AML-193 (cell line): ENCODE measurements at places on chromosomes 13 and 19.

- DNase-seq = no peak
Measured at GRCh38 chr13:74070513-74070912, 63.7 kb downstream of the KLF12 start.

DNA sequence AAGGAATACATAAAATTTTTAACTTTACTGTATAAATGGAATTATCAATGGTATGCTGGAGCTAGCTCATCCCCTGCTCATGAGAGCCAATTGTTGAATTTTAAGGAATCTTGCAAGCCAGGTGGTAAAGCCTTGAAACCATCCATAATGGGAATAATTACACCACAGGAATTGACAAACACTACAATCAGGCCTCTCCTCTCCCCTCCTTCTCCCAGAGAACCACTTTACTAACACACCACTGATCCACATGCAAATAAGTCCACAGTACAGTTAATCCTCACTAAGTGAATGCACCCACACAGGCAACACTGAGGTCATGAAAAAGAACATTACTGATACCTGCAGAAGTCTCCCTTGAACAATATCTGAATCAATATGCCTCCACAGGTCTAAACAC is 140.5 kb downstream of the KLF12 start:
- no peak for DNase-seq

DNA sequence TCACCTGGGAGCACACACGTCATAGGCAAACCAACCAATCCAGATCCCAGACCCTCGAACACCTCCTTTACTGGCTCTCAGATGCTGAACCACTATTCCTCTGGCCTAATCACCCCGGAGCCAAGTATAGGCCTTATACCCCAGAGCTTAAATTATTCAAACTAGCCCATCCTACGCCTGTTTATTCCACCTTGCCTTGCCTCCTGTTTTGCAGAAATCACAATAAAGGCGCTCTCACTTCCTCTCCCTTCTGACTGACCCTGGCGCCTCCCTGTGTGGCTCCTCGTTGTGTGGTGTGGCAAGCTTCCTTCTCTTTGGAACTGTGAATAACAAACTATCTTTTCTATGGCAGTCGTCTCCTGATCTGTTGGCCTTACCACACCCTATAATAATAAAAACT is 354.9 kb downstream of the ENOX1 start:
- no peak for DNase-seq

GRCh38 chr13:97849305-97849704 is 104.2 kb upstream of the IPO5 start:
- DNase-seq = peak; percentile 16

GRCh38 chr13:99969453-99969918 is 2.1 kb downstream of the ZIC5 start:
- no peak for DNase-seq

- no peak for DNase-seq
Measured at GRCh38 chr13:28531845-28532387, 37.0 kb upstream of the FLT1 start.

- no peak for DNase-seq
Measured at GRCh38 chr19:47241919-47242577, 11.0 kb upstream of the BBC3 start.

DNA sequence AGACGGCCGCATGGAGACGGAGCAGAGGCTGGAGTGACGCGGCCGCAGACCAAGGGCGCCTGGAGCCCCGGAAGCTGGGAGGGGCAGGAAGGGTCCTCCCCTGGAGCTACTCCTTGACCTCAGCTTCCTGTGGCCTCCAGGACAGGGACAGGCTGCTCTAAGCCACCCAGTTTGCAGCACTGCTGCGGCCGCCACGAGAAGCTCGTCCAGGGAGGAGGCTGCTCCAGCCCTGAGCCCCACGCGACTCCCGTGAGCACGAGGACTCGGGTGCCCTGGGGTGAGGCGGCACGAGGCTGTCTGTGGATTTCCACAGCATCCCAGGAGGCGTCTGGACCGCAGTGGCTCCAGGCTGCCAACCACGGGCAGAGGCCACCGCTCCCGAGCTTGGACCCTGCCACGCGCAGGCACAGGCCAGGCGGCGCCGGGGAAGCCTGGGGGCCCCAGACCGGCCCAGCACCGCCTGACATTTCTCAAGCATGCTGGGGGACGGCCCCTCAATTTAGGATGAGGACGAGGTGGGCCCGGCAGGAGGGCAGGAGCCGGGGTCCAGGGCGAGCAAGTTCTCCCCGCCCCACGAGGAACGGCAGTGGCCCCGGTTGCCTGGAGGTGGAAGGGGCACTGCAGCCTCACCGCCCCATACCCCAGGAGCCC is 10.7 kb downstream of the SBNO2 start:
- DNase-seq = no peak

DNA sequence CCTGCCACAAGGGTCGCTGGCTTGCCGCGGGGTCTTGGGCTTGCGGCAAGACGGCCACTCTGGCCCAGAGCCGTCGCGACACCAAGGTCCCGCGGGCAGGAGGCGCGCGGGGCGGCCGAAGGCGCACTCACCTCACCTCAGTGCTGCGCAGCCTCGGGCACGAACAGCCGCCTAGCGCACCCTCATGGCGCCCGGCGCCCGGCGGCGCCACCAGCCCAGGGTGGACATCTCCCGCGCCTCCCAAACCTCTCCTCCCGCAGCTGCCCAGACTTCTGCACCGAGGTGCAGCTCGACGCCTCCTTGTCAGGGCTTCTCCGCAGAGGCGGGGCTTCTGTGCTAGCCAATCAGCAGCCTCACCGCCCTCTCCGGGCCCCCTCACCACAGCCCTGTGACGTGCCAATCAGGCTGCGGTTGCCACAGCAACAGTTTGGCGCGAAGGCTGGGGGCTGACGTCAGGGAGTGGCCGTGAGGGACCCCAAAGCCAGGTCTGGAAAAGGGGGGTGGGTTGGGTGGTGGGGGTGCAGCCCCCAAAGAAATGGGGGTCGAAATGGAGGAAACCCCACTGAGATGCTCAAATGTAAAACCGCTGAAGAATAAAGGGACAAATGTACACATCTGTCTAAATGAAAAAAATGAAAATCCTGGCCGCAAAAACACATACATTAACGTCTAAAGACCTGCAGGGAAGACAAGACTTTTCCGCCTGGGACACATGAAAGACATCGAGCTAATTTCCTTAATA is at the start of the genes PEG3 and ZIM2:
TSS of gene PEG3 (minus strand) at position 276 of the 742 bp plus-strand sequence. CDS start 16,071 bp downstream, outside the sequence.
TSS of gene ZIM2 (minus strand) at position 276 of the 742 bp plus-strand sequence. CDS start 16,449 bp downstream, outside the sequence.
- DNase-seq = no peak

DNA sequence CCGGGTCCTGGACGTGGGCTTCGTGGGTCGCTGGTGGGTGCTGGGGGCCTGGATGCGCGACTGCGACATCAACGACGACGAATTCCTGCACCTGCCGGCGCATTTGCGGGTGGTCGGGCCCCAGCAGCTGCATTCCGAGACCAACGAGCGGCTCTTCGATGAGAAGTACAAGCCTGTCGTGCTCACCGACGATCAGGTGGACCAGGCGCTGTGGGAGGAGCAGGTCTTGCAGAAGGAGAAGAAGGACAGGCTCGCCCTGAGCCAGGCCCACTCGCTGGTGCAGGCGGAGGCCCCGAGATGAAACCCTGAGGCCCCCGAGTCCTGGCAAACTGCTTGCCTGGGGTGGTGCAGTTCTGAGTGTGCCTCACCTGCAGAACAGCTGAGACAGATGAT is 787 bp downstream of the TIMM29 start:
- no peak for DNase-seq

GRCh38 chr13:92842145-92842544 is 384.5 kb upstream of the GPC6 start:
- DNase-seq = no peak

- peak; percentile 44 for DNase-seq
Measured at GRCh38 chr13:30618186-30618929, 638 bp downstream of the USPL1 start.

DNA sequence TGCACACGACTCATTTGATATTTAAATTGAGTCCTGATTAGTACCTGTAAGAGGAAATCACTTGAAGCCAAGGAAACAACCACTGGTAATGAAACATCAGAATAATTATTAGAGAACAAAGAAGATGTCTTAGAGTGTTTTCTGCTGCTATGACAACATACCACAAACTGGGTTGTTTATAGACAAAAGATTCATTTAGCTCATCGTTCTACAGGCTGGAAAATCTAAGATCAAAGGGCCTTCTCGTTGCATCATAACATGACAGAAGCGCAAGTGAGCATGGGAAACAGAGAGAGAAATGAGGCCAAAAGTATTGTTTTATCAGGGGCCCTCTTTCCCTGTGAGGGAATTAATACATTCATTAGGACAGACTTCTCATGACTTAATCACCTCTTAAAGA is 1024.0 kb upstream of the PCDH9 start:
- no peak for DNase-seq

DNA sequence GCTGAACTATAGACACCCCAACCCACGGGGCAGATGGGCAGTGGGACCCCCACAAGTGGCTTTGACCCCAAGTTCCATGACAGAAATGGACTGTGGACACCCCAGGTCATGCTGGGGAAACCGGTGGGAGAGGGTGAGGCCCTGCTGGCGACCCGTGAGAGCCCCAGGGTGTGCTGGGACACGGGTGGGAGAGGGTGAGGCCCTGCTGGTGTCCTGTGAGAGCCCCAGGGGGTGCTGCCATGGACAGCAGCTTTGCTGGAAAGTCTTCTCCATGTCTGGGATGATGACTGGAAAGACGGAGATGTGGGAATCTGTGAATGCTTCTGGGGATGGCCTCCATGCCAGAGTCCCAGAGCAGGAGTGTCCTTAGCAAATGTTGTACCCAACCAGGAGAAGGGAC is 148.4 kb downstream of the URI1 start:
- no peak for DNase-seq

GRCh38 chr13:112750570-112750969 is 60.7 kb downstream of the ATP11A start:
- DNase-seq = no peak

GRCh38 chr13:25882466-25883357 is 169.1 kb downstream of the SHISA2 start:
- DNase-seq = no peak

GRCh38 chr13:111116856-111117255 is 1.7 kb downstream of the ARHGEF7 start:
- DNase-seq = no peak

- DNase-seq = no peak
Measured at GRCh38 chr13:110330491-110331011, 23.5 kb downstream of the COL4A2 start.
